Suppressor macrophage treated with lipopolysaccharide for 1 hour (primary cell): ENCODE measurements at places on chromosomes 6 and 20.

- peak; percentile 61 for DNase-seq
These were observed 188.8 kb downstream of the BACH2 start for GRCh38 chr6:90107771-90108282.

DNA sequence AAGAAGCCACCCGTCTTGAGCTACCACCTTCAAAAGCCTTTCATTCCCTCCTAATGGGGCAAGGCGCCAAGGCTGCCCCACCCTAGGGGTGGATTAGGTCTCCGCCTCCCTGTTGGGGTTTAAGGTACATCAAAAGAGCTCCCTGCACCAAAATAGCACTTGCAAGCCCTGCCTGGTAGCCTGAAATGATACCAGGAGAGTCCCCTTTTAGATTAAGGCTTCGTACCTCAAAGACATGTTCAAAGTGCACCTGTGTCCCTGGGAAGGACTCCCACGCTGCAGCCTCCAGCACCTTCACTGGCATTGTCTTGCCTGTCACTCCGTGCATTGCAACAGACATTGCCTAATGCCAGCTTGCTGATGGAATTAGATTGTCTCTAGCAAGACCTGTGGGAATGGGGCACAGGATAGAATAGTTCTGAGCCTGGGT is 15.7 kb upstream of the CDKN1A start:
- no peak for DNase-seq

DNA sequence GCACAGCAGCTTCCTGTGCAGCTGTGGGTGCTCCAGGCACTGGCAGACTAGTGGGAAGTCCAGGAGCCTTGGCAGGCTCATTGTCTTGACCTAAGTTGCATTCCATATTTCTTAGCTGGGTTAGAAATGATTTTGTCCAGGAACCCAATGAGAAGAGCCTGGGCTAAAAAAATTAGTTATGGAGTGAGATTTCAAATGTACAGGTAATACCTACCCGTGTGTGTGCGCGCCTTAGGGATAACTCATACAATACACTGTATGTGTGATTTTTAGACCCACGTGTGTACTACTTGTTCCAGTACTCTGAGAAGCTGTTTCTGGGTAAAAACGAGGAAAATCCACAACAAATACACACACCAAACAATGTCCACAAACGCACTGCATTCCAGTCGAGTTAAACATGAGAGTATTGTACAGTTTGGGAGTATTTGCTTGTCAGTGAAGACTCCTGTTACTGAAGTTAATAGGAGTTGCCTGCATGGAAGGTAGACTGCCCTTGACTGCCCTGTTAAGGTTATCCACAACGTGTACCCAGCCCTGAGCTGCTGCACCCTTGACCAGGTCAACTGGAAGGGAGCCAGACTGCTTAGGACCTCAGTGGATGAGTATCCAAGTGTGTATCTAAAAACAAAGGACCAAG is 1.4 kb downstream of the PAQR8 start:
- DNase-seq, result no peak

- no peak for DNase-seq
These were observed 552.7 kb downstream of the NKAIN2 start for GRCh38 chr6:124356276-124356810.

GRCh38 chr20:38645351-38645750 is 43.7 kb downstream of the ARHGAP40 start:
- DNase-seq, result peak; percentile 40

DNA sequence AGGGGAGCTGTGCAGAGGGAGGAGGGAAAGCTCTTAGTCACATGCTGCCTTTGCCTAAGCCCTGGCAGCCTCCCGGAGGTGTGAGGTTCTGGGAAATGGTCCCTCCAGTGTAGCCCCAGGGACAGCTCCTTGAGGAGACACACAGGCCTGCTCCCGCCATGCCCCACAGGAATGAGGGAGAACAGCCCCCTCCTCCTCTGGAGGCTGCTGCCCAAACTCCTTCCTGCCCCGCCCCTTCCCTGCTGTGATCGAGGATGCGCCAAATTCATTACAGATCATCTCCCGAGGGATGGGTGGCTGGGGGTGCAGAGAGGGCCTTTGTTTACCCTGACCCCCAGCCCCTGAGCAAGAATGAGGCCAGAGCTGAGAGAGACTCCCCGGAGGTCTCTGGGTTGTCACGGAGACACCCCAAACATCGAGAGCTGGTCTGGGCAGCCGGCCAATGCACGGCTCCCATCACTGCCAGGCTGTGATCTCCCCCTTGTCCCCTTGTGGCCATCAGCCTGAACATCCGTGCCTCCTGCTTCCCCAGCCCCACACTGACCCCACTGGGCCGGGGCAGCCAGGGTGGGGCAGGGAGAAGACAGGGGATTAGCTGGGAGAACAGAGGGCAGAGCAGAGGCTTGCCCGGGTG is 8.4 kb downstream of the CYP21A2 start:
- DNase-seq, result no peak

- no peak for DNase-seq
These were observed 132.7 kb upstream of the TCF21 start for GRCh38 chr6:133756078-133756695.

- no peak for DNase-seq
These were observed 86.3 kb downstream of the GMPR start for GRCh38 chr6:16324606-16325225.

DNA sequence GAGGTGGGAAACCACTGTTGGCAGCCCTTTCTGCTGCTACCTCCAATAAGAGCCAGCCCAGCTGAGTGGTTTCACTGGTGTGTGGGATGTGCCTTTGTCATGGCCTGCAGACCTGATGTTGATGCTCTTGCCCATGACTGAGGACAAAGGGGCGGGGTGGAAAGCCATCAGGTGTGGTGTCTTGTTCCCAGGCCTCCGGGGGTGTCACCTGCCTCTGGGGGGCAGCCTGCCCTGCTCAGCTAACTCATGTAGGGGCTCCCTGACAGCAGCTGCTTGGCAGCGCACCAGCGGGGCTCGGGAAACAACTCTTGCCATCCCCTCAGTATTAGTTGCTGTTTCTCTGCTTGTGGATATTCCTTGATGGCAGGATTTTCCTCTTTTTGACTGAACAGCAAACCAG is 91.3 kb downstream of the LYRM2 start:
- DNase-seq, result no peak

GRCh38 chr6:26159357-26160273 is 72.4 kb downstream of the HFE start:
- DNase-seq, result peak; percentile 10

GRCh38 chr6:108052706-108053105 is 21.8 kb downstream of the OSTM1 start:
- no peak for DNase-seq

GRCh38 chr6:74250161-74250818 is 554.3 kb downstream of the CD109 start:
- no peak for DNase-seq

- DNase-seq, result peak; percentile 14
These were observed 178.7 kb downstream of the TAF4 start for GRCh38 chr20:61886721-61887595.

DNA sequence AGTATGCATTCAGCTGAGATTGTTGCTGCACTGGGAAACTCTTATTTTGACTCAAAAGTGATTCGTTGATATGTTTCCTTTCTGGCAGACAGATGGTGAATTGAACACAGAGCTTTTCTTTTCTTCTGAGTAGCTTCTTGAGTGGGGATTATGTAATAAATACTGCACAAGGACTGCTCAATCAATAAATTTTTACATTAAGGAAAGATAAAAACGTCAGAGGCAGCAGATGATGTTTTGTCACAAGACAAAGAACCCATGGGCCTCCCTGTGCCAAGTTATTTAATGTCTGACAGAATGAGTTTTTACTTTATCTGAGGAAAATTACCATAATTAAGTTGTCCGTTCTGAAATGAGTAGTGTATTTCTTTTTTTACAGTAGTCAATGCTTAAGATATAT is 460.3 kb downstream of the UTRN start:
- no peak for DNase-seq

DNA sequence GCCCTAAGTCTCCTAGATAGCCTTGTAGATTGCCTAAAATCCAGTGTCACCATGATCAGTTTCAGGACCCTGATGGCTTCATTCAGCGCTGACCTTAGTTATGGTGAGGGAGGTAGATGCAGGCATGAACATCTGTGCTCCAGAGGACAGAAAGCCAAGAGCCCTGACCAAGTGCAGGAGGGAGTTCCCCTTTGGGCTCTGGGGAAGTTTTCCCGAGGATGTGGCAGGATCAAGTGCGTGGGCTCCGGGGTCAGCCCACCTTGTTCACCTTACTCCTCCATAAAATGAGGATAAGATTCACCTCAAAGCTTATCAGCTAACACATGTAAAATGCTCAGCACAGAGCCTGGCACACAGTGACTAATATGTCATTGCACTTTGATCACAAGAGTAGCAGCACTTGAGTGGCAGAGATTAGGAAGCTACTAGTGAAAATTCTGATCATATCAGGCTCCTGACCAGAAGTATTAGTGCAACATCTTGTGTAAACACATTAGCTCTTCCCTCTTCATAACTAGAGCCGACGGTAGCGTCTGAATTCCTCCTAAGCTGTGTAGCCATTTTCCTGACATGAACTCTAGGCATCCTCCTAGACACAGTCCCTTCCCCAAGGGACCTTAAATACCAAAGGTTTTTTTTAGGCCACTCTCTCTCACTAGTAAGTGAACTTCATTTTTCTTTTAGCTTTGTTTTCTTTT is 125.2 kb downstream of the SULF2 start:
- no peak for DNase-seq

DNA sequence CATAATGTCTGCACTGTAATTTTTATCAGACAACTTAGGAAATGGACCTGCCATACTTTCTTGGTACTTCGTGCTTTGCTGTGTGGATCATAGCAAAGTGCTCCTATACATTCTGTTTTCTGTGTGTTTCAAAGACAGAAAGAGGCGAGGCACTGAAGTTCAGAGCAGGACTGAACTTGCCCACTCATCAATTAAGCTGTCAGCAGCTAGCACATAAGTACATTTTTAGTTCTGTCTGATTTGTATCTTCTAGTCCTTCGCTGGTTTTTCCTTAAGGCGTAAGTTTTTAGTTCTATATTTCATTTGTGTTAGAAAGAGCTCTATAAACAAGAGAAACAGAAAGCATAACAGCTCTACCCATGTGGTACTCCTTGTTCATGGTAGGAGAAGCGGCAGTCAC is 42.1 kb downstream of the MAP3K4 start:
- no peak for DNase-seq

- DNase-seq, result no peak
These were observed 576.4 kb downstream of the LMBRD1 start for GRCh38 chr6:69220375-69220774.

DNA sequence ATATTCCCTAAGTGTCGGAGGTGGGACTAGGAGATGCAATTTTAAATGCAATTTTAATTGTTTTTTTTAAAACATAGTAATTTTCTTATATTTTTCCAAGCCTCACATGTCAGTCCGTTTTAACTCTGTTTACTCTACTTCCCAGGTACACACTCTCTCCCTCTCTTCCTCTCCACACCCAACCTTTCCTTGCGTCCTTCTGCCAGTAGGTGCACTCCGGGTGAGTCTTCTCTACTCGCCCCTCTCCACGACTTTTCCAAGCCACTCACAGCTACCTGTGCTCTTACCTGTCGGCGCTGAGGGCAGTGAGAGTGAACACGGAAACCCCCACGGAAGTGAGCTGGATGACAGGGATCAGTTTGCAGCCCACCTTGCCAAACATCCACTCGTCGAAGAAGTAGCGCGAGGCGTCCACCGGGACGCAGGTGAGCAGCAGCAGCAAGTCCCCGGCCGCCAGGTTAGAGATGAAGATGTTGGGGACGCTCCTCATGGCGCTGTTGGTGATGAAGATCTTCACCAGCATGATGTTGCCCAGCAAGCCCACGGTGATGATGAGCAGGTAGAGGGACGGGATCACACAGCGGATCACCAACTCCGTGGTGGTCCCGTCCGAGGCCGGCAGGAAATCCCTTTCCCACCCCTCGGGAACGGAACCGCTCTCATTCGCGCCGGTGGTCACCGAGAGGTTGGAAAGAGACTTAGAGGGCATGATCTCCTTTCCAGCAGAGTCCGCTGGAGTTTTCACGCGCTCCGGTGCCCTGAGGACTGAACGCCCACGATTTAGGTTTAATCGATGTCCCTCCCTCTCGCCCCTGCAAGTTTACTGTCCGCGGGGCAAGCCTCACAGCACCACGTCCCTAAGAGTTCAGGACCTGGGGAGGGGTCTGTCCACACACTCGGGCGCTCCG is 44.5 kb upstream of the GJE1 start:
- no peak for DNase-seq

GRCh38 chr6:17957498-17957897 is 29.9 kb downstream of the KIF13A start:
- peak; percentile 67 for DNase-seq

- no peak for DNase-seq
These were observed 293.9 kb downstream of the KHDC1L start for GRCh38 chr6:72931325-72931887.

GRCh38 chr6:33826537-33826936 is 22.7 kb upstream of the MLN start:
- no peak for DNase-seq

DNA sequence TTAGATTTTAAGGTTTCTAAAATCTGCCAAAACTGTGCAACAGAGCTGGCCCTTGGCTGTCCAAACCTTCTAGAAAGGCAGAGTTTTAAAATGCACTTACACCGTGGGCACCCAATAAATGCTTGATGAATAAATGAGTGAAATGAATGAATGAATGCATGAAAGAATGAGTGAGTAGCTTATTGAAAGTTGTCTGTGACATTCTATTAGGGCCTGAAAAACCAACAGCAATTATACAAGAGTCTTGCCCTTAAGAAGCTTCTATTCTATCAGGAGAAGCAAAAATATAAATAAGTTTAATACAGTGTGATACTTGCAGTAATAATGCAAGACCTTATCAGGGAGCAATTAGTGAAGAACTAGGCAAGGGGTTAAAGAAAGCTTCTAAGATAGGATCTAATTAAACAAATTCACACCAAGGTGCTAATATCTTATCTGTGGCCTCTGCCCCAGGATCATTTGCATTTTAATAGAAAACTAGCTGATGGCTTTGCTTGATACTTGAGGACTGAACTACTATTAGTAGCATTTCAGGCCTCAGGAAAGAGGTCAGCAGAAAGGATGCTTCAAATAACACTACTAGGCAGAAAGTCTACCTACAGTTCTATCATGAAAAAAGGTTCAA is 230.7 kb downstream of the GMPR start:
- no peak for DNase-seq

DNA sequence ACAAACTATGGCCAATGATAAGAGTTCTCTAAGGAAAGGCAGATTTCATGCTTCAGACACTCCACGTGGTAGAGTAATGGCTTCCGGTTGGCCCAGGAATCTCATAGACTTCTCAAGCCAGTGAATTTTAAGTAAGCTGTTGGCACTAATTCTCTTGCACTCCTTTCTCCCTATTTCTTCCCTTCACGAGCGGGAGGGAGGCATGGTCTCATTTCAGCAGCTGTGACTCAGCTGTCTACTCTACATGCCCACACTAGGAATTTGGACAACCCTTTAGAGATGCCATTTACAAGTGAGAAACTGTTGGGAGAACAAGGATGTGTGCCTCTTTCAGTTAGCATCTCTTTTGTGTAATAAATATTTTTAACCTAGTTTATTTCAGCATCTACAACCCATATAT is 107.7 kb downstream of the PTPRK start:
- DNase-seq, result no peak

DNA sequence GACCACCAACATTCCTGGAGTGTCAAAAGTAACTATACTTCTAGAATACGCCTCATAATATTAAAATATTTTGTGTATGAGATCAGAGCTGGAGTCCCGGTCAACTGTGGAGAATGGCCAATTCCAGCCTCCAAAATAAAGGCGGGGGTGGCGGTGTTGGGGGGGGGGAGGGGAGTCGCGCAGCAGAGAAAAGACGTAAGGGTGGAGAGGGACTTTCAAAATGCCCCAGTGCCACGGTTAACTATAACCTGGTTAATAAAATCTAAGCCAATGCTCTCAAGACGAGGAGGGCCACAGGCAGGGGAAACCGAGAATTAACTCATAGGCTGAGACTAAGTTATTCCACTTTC is 1.3 kb downstream of the NUP153 start:
- peak; percentile 52 for DNase-seq
